CD4-positive, alpha-beta T cell treated with Interleukin-21 for 1 hour (primary cell): ENCODE measurements at places on chromosomes 4 and X.

DNA sequence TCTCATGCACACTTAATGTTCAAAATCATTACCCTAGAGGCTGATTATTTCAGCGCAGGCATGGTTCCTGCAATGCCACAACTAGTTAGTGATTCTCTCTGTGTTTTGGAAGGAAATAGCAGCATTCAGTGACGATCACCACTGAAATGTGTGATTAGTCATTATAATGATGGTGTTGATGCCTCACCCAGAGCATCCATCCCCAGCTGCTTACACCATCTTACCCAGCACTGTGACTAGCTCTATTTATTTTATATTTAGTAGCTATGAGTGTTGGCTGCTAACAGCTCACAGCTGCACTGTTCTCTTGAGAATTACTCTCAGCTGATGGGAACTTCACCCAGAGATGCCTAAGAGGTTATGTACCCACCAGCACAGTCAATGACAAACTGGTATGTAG lies 60.5 kb upstream of the TSPAN7 start:
- DNase-seq = no peak

- peak; percentile 10 for DNase-seq
Observed at GRCh38 chr4:67581913-67582312, 23.4 kb downstream of the STAP1 start.

DNA sequence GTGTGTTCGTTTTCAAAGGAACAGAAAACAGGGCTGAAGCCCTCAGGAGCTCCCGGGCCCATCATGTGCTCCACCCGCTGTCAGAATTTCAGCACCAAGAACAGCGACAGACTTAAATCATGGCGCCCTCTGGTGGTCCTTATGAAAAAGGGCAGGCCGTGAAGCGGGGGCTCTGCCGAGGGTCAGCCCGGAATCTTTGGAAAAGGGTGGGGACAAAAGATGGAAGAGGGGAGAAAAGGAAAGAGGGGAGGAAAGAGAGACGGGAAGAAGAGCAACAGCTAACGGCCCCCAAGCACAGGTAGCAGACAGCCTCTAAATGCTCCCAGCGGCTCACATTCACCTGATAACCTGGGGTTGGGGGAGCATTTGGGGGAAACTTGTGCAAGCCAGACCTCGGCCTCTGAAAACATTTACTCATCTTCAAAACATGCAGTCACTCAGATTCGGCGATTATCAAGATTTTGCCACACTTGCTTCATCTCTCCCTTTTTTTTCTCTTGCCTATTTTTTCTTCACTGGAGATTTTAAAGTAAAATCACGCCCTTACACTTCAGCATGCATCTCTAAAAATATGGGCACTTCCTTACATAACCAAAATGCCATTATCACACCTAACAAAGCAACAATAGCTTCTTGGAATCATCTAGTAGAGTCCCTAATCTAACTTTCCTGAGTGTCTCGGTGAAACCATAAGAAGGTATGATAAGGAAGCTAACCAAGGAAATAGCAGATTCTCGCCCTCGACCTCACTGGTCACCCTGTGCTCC lies 28.1 kb upstream of the MAN2B2 start:
- peak; percentile 45 for DNase-seq

DNA sequence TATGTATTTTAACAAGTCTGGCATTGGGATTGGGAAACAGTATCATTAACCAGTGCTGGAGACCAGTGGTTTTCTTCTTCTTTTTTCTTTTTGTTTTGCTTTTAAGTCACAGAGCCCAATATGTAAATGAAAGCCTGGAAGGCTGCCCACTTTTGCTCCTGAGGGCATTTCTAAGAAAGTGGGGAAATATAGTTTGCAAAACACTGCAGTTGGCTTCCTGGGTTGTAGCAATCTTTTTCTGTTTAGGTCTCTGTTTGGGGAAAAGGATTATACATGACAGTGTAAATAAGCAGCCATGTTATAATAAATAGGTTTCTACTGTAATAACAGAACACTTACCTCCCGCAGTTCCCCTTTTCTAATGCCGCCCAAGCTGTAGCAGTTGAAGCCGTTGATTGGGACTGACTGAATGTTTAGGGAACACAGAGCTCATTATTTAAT lies 105.5 kb downstream of the TMEM164 start:
- no peak for DNase-seq

- no peak for DNase-seq
Observed at GRCh38 chr4:13887010-13887409, 259.5 kb upstream of the BOD1L1 start.

GRCh38 chr4:27873596-27873995 lies 1013.0 kb downstream of the STIM2 start:
- no peak for DNase-seq

DNA sequence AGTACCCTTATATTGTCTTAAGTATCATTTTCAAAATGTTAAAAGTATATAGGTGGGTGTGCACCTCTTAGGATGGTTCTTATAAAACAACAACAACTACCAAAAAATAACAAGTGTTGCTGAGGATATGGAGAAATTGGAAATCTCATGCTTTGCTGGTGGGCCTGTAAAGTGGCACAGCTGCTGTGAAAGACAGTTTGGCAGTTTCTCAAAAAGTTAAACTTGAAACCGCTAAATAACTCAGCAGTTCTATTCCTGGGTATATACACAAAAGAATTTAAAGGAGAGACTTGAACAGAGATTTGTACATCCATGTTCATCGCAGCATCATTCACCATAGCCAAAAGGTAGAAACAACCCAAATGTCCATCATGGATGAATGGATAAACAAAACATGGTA lies 65.5 kb downstream of the HAND2 start:
- no peak for DNase-seq

- DNase-seq = no peak
Observed at GRCh38 chr4:52606726-52607125, 52.4 kb downstream of the USP46 start.

- no peak for DNase-seq
Observed at GRCh38 chr4:159944477-159944876, 841.6 kb downstream of the RAPGEF2 start.

DNA sequence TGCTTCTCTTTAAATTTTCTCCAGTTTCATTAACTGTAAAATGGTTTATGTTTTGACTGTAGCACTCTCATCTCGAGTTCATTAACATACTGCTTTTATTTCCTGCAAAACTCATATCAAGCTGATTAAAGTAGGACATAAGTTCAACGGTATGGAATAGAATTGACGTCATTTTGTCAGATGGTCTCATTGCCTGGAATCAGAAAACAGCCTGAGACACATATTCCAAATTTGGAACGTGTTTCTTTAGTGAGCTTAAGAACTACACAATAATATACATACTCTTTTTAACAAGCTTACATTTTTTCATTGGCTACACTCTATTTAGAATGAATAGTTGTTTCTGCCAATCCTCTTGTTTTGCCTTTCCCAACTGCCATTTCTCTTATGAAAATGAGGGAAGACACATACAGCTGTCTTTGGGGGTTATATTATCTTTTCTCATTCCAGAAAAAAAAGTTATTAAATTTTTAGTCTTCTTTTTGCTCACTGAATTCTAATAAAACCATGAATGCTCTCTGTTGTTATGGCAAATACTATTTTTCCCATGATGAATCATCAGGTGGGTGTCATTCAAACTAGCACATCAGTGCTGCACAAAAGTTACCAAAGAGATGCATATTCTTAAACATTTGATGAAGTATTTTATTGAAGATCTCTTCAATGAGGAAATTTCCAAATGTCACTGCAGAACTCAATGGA lies 162.8 kb downstream of the GABRB1 start:
- no peak for DNase-seq

GRCh38 chr4:140065393-140065792 lies 88.6 kb downstream of the MAML3 start:
- no peak for DNase-seq

DNA sequence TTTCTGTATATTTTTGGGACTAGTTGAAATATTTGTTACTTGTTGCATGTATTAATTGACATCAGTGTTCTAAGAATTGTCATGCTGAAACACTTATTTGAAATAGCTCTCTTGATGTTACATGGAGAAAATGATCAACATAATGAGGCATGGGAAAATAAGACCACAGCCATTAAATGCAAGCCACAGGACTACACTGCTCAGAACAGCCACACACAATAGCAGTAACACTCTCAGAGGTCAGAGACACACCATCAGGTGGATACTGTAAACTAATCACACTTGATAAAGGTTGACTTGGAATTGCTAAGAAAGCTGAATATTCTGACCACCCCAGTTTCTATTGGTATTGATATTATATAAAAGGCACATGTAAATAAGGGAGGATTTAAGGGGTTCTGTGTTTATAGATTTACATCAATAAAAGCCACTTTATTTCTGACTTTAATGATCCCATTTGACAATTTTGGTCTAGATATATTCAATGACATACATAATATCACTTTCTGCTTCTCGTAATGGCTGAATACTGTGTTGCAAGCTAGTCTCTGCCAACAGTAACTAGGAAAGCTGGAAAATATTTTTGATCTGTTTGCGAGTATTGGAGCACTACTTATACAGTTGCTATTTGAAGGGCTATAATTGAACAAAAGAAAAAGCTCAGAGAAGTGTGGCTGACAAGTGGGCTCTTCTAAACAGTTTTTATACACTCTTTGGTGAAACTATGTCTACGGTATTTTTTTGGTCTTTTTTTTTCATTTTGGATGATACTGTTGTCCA lies 876.5 kb upstream of the INTU start:
- no peak for DNase-seq

GRCh38 chrX:17976955-17977354 lies 115.9 kb upstream of the RAI2 start:
- no peak for DNase-seq

GRCh38 chrX:100717363-100717762 lies 14.6 kb downstream of the SYTL4 start:
- DNase-seq = no peak

DNA sequence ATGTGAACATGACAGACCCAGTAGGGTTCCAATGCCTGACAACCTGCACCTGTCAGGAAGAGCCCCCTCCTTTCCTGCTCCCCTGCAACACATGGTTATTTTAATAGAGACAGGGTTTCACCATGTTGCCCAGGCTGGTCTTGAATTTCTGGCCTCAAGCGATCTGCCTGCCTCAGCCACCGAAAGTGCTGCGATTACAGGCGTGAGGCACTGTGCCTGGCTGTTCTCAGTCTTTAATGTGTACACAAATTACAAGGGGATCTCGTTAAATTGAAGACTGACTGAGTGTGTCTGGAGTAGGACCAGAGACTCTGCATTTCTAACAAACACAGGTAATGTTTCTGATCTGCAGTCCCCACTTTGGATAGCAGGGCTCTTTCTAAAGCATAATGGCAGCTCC lies 55.4 kb downstream of the NPNT start:
- no peak for DNase-seq

- no peak for DNase-seq
Observed at GRCh38 chr4:1596393-1596792, 87.7 kb downstream of the FAM53A start.

GRCh38 chr4:48705609-48706008 lies 74.5 kb downstream of the FRYL start:
- DNase-seq = no peak

DNA sequence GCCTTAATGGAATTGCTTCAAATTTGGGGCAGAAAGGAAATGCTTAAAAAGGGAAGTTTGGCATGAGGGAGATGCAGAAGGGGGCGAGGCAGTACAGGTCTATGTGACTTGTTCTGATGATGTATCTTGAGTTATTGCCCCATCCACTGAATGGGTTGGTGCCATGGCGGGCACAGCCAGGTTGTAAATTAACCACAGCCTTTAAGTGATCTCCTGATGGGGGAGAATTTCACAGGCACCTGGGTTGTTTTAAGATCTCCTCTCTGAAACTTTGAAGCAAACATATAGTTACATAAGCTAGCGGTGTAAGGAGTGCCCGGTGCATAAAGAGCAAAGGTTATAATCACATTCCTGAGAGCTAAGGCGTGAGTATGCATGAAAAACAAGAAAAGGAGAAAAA lies 37.0 kb downstream of the NPY5R start:
- no peak for DNase-seq

- no peak for DNase-seq
Observed at GRCh38 chrX:10166248-10166716, 9.5 kb downstream of the CLCN4 start.

- DNase-seq = no peak
Observed at GRCh38 chrX:107603429-107604159, 24.7 kb upstream of the PRPS1 start.

- no peak for DNase-seq
Observed at GRCh38 chr4:158036998-158037397, 135.8 kb downstream of the GASK1B start.

- no peak for DNase-seq
Observed at GRCh38 chr4:76699751-76700310, 198.1 kb downstream of the SOWAHB start.

GRCh38 chr4:47731182-47731581 lies 106.7 kb downstream of the CORIN start:
- DNase-seq = no peak

DNA sequence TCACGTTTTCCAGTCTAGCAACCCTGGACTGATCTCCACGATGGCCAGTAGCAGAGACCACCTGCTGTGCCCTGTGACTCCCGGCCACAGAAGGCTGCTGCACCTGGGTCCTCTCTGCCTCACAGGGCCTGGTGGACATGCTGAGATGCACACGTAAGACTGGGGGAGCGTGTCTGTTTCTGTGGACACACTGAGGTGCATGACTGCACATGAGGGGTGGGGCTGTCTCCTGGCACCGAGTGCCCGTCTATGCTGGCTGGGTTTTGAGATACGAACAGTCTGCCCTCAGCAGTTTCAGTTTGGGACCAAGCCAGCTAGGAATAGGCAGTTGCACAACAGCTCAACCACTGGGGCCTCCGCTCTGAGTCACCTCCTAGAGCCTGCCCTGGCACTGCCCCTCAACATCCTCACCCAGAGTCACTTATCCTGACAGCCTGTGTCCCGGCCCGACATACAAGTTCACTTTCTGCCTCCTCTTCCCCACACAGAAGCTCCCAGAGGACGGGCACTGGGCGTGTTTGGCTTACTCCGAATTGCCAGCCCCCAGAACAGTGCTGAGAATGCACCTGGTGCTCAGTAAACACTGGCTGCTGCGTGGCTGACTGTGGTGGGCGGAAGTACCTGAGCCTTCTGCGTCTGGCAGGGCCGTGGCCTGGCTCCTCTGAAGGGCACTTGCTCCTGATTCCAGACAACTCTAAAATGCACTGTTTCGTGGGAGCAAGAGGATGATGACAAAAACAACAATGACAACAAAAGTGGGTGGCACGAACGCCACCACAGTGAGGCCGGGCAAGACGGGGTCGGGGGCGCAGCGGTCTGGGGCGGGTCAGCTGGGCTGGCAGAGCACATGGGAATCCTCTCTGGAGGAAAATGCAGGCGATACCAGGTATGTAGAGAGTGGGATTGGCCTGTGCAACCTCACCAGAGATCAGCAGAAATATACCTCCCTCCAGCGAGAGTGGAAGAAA lies 30.9 kb downstream of the RNF212 start:
- no peak for DNase-seq

GRCh38 chrX:153657161-153657560 lies 10.2 kb downstream of the DUSP9 start:
- DNase-seq = no peak

DNA sequence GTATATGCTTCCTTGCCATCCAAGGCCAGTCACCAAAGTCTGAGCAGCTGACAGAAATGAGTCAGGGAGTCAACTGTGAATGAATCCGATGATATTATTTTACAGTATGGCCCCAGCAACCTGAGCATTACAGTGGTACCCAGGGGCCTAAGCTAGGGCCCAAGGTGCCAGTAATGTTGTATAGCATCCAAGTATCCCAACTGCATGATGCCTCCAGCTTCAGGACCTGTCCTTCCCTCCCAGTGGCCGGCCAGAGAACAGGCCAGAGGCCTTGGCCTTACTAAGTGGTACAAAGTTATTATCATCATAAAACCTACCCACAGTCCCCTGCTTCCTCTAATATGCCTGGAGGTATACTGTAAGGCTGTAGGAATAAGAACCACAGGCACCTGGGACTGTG lies 79.9 kb downstream of the RFC1 start:
- DNase-seq = no peak

GRCh38 chrX:130799393-130799792 lies 103.6 kb downstream of the ENOX2 start:
- no peak for DNase-seq
